Activated naive CD8-positive, alpha-beta T cell treated with anti-CD3 and anti-CD28 coated beads for 36 hours (primary cell): ENCODE measurements at places on chromosomes 5 and 9. TPM values are rescaled to one million over a fixed set of nuclear protein-coding genes. Genes with fewer than 3 reads are reported as not detected.

- no peak for DNase-seq
Observed at GRCh38 chr9:97411440-97411788, 482 bp upstream of the TDRD7 start.

GRCh38 chr9:15144622-15145061 lies 162.4 kb downstream of the TTC39B start:
- DNase-seq: no peak

DNA sequence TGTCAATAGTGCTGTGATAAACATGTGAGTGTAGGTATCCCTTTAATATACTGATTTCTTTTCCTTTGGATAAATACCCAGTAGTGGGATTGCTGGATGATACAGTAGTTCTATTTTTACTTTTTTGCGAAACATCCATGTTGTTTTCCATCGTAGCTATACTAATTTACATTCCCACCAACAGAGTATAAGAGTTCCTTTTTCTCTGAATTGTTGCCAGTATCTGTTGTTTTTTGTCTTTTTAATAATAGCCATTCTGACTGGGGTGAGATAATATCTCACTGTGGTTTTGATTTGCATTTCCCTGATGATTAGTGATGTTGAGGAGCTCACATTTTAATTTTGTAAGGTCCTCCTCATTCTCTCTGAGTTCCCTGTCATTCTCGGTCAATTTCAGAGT lies 71.1 kb upstream of the NFIL3 start:
- no peak for DNase-seq

IL3 gene
- 0.49 TPM for total RNA-seq
